ENCODE measurements at places on chromosomes 2 and 18. TPM values are rescaled to one million over a fixed set of nuclear protein-coding genes. Genes with fewer than 3 reads are reported as not detected.

SERPINB4 gene
- not detected for total RNA-seq

- DNase-seq, result no peak
- H3K27ac ChIP-seq, result no peak overlapping the region
- H3K27me3 ChIP-seq, result no peaks in the 10 kb centered on the region
- no peaks in the 10 kb centered on the region for H3K4me1 ChIP-seq
- no peak overlapping the region for H3K4me3 ChIP-seq
- H3K36me3 ChIP-seq, result no peaks in the 10 kb centered on the region
Measured at GRCh38 chr2:157192445-157193423, 64.8 kb upstream of the GALNT5 start.

CCDC102B gene
- total RNA-seq, result 5.3 TPM

DNA sequence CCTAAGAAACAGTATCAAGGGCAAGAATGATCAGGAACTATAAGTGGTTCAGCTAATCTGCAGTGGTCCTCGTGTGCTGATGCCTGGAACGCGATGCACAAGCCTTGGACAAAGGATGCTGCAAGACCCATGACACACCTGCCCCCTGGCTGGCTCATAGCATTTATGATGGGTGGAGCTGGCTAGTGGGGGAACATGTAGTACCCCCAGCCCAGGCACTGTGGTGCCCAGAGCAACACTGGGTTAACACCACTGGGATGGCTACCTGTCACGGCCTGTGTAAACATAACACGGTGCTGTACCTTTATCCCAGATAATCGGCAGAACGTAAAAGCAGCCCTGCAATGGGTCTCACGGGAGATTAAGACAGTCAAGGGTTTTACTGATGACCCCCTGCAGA is 60.3 kb upstream of the PEX13 start:
- no peaks in the 10 kb centered on the region for H3K36me3 ChIP-seq
- no peak overlapping the region for H3K4me3 ChIP-seq
- no peaks in the 10 kb centered on the region for H3K27me3 ChIP-seq
- DNase-seq, result no peak
- H3K27ac ChIP-seq, result no peak overlapping the region

CD8B2 gene
- not detected for total RNA-seq

- H3K4me3 ChIP-seq, result no peak overlapping the region
- no peak overlapping the region for H3K27ac ChIP-seq
- no peaks in the 10 kb centered on the region for H3K36me3 ChIP-seq
- peaks cover 3% of the 10 kb centered on the region for H3K4me1 ChIP-seq
Measured at GRCh38 chr2:186125625-186126024, 360.4 kb upstream of the ZC3H15 start.

DNA sequence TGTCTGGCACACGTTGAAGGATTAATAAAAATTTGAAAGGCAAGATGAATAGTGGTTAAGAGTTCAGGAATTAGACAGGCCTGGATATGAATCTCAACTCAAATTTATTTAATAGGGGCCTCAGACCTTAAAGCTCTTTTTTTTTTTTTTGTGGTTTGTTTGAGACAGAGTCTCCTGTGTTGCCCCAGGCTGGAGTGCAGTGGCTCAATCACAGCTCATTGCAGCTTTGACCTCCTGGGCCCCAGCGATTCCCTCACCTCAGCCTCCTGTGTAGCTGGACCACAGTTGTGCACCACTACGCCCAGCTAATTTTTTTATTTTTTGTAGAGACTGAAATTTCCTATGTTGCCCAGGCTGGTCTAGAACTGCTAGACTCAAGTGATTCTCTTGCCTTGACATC is 3.0 kb downstream of the ZRANB3 start:
- no peak overlapping the region for H3K27ac ChIP-seq
- H3K36me3 ChIP-seq, result no peaks in the 10 kb centered on the region
- H3K27me3 ChIP-seq, result no peaks in the 10 kb centered on the region
- H3K4me3 ChIP-seq, result no peak overlapping the region
- no peak for DNase-seq

DNA sequence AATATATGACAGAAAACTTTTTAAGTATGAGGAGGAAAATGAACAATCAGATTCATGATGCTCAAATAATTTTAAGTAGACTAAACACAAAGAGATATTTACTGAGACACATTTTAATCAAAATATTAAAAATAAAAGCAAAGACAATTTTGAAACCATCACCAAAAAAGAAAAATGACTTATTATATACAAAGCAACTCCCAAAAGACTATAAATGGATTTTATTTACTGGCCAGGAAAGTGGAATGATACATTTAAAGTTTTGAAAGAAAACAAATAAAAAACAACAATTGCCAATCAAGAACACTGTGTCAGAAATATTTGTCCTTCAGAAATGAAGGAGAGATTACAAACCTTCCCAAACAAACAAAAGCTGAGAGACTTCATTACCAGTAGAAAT is 968.5 kb upstream of the CELF4 start:
- no peaks in the 10 kb centered on the region for H3K27me3 ChIP-seq
- no peaks in the 10 kb centered on the region for H3K4me1 ChIP-seq
- DNase-seq, result no peak
- no peak overlapping the region for H3K27ac ChIP-seq
- no peak overlapping the region for H3K4me3 ChIP-seq

MYO7B gene
- total RNA-seq, result not detected

GRCh38 chr2:21920721-21921120 is 797.0 kb downstream of the TDRD15 start:
- H3K36me3 ChIP-seq, result no peaks in the 10 kb centered on the region
- no peak for DNase-seq
- no peak overlapping the region for H3K4me3 ChIP-seq
- H3K4me1 ChIP-seq, result no peaks in the 10 kb centered on the region
- no peak overlapping the region for H3K27ac ChIP-seq
- no peaks in the 10 kb centered on the region for H3K27me3 ChIP-seq

DNA sequence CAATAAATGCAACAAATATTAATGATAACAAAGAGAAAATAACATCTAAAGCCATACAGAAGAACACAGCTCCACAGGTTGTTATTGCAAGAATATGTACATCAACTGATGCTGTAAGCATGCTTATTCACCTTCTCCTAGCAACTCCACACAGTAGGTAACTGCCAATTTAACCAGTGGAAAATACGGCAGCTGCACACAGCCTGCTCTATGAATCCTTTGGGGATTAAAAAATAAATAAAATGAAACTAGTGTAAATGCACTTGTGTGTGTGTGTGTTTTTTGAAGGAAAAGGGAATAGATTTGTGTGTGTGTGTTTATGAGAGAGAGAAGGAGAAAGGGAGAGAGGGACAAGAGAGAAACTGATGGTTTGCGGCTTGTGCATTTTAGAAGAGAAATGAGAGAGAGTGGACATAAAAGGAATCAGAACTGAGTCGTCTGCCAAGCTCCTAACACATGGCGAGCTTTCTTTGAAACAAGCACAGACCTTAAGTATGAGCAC is 96.2 kb upstream of the PDE1A start:
- no peak for DNase-seq
- no peak overlapping the region for H3K27ac ChIP-seq
- no peaks in the 10 kb centered on the region for H3K36me3 ChIP-seq
- H3K4me1 ChIP-seq, result no peaks in the 10 kb centered on the region
- H3K4me3 ChIP-seq, result no peak overlapping the region

GRCh38 chr2:5392658-5393057 is 299.5 kb upstream of the SOX11 start:
- H3K4me1 ChIP-seq, result peaks cover 4% of the 10 kb centered on the region
- no peaks in the 10 kb centered on the region for H3K36me3 ChIP-seq
- no peaks in the 10 kb centered on the region for H3K27me3 ChIP-seq
- DNase-seq, result no peak
- H3K27ac ChIP-seq, result no peak overlapping the region

- no peaks in the 10 kb centered on the region for H3K27me3 ChIP-seq
- no peak for DNase-seq
- H3K4me1 ChIP-seq, result no peaks in the 10 kb centered on the region
- no peak overlapping the region for H3K4me3 ChIP-seq
- H3K27ac ChIP-seq, result no peak overlapping the region
- H3K36me3 ChIP-seq, result no peaks in the 10 kb centered on the region
Measured at GRCh38 chr2:98532756-98533155, 75.6 kb downstream of the COA5 start.

DNA sequence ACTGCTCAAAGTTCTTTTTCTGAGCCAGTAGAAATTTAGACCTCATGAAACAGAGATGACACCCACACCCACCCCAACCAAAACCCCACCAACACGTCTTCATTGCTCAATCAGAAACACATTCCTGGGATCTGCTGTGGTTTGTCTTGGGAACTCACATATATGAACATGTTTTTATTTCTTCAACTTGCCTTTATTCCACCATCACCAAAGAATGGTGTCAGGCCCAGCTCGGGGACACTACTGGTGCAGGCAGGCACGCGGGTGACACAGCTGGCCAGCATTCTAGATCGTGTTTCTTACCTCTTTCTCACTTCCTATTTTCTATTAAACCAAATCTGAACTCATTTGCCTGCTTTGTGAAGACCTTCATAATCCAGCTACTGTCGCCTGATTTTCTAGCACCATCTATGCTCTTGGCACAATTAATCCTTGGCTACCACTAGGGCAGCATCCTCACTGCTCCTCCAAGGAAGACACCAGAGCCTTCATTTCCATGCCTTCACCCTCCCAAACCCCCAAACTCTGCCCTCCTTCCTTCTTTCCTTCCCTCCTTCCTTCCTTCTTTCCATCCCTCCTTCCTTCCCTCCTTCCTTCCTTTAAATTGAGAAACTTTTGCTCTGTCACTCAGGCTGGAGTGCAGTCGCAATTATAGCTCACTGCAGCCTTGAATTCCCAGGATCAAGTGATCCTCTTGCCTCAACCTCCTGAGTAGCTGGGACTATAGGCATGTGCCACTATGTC is 157.1 kb downstream of the BCL2 start:
- peaks cover 19% of the 10 kb centered on the region for H3K4me1 ChIP-seq
- H3K36me3 ChIP-seq, result no peaks in the 10 kb centered on the region
- no peak for DNase-seq
- peak overlapping the region; percentile 85 for H3K27ac ChIP-seq

TEX44 gene
- total RNA-seq, result not detected

DPP10 gene
- 1.0 TPM for total RNA-seq

DNA sequence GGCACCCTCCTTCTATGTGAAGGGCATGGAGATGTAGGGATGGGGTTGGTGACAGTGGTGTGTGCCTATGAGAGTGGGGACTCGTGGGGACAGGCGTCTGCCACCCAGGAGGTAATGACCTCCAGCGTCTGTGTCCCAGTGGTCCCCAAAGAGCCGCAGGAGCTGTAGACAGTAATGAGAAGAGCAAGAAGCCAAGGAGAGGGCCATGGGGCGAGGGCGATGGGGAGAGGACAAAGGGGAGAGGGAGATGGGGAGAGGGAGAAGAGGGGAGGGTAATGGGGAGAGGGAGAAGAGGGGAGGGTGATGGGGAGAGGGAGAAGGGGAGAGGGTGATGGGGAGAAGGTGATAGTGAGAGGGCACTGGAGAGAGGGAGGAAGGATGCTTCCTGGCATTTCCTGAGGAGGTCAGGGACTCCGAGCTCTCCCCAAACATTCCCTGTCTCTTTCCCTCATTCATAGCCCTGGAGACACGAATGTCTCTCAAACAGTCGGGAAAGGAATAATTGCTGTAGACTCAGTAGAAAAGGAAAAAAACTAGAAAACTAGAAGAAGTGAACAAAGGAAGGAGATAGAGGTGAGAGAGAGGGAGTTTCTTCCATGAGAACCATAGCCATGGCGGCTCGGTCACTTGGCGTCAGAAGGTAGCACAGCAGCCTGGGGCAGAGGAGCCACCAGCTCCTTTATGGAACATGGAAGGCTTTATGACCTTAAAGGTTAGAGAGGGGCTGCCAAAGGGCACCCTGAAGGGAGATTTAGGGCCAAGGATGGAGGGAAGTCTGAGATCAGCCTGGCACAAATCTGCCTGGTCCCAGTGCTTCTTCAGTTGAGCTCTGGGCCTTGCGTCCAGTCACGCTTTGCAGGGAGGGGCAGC is 39.5 kb downstream of the PSD4 start:
- no peak overlapping the region for H3K4me3 ChIP-seq
- H3K4me1 ChIP-seq, result peaks cover 2% of the 10 kb centered on the region
- no peak for DNase-seq
- no peaks in the 10 kb centered on the region for H3K36me3 ChIP-seq

FNDC4 gene
- total RNA-seq, result 53.1 TPM

GRCh38 chr2:160825433-160825832 is 331.8 kb upstream of the RBMS1 start:
- H3K27me3 ChIP-seq, result no peaks in the 10 kb centered on the region
- H3K27ac ChIP-seq, result no peak overlapping the region
- no peak overlapping the region for H3K4me3 ChIP-seq

DNA sequence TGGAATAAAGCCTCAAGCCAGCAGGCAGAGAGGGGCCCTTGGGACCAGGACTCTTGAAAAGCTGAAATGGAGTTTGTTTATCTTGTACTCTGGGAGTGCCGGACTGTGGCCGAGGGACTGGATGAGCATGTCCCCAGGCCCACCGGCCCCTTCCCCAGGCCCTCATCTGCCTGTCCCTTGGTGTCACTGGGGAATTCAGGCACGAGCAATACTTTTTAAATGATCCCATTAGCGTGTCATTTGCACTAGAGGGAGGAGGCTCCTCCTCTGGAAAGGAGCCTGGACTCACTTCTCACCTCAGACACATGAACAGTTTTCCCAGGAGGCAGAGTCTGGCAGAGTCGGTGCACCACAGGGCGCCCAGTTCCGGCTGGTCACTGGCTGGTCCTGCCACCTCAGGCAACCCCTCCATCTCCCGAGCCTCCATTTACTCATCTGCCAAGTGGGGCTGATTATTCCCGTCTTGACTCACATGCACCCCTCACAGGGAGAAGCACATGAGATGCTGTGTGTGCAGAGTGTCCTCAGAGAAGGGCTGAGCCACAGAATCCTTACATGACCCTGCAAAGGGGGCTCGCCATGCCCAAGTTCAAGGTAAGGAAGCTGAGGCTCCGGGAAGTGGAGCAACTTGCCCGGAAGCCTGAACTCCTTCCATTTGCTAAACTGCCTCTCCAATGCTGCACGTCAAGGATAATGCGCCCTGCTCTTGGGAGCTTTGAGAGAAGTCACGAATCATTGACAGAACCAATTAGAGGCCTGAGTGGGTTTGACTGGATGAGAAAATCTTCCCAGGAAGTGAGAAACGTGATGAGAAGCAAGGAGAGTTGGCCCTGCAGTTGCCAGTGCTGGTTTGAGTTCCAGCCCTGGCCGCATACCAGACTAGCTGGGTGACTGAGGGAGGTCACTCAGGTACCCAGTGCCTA is 26.7 kb downstream of the CIB4 start:
- H3K27me3 ChIP-seq, result no peaks in the 10 kb centered on the region
- H3K4me3 ChIP-seq, result no peak overlapping the region
- H3K36me3 ChIP-seq, result no peaks in the 10 kb centered on the region
- no peak for DNase-seq
- H3K4me1 ChIP-seq, result peaks cover 14% of the 10 kb centered on the region

GRCh38 chr2:239165206-239165831 is 235.5 kb downstream of the HDAC4 start:
- H3K36me3 ChIP-seq, result no peaks in the 10 kb centered on the region
- no peak for DNase-seq
- H3K27me3 ChIP-seq, result no peaks in the 10 kb centered on the region
- no peak overlapping the region for H3K27ac ChIP-seq
- H3K4me3 ChIP-seq, result no peak overlapping the region

C2orf74 gene
- 15.6 TPM for total RNA-seq

- no peaks in the 10 kb centered on the region for H3K4me1 ChIP-seq
- H3K27me3 ChIP-seq, result no peaks in the 10 kb centered on the region
- no peak overlapping the region for H3K4me3 ChIP-seq
- no peaks in the 10 kb centered on the region for H3K36me3 ChIP-seq
- no peak for DNase-seq
Measured at GRCh38 chr18:25005541-25006403, 346.2 kb downstream of the ZNF521 start.

RIT2 gene
- total RNA-seq, result not detected

Measured in ovary (tissue), 10 donors.